ENCODE measurements at places on chromosomes 2 and 18. TPM values are rescaled to one million over a fixed set of nuclear protein-coding genes. Genes with fewer than 3 reads are reported as not detected.

ALPI gene
- not detected for total RNA-seq

SERPINB10 gene
- total RNA-seq: not detected

GPR45 gene
- total RNA-seq: not detected

ACKR3 gene
- total RNA-seq: 11.8 TPM

PLA2R1 gene
- 32.0 TPM for total RNA-seq

ABCB11 gene
- 0.98 TPM for total RNA-seq

TWSG1 gene
- 103 TPM for total RNA-seq

PDE1A gene
- 1.7 TPM for total RNA-seq

MAP3K20 gene
- total RNA-seq: 17.0 TPM

NEB gene
- total RNA-seq: 1.2 TPM

IL18R1 gene
- total RNA-seq: 1.6 TPM

RTP5 gene
- not detected for total RNA-seq

All from vein endothelial cell (primary cell).